ENCODE measurements at places on chromosomes 6 and 20. TPM values are rescaled to one million over a fixed set of nuclear protein-coding genes. Genes with fewer than 3 reads are reported as not detected.

ADGRB3 gene
- not detected for total RNA-seq

APCDD1L gene
- total RNA-seq, result not detected

LHFPL5 gene
- not detected for total RNA-seq

TDRD6 gene
- not detected for total RNA-seq

PGC gene
- not detected for total RNA-seq

ADTRP gene
- total RNA-seq, result 12.9 TPM

RHAG gene
- total RNA-seq, result not detected

SLC4A11 gene
- total RNA-seq, result 1.7 TPM

NKX2-2 gene
- not detected for total RNA-seq

MARCKS gene
- total RNA-seq, result 0.17 TPM

Measured in activated naive CD4-positive, alpha-beta T cell treated with anti-CD3 and anti-CD28 coated beads, Interleukin-2, amount 10 ng/mL, durations not matched to agents 5 hours and 36 hours (primary cell).